ENCODE measurements at places on chromosomes 1 and 21.

DNA sequence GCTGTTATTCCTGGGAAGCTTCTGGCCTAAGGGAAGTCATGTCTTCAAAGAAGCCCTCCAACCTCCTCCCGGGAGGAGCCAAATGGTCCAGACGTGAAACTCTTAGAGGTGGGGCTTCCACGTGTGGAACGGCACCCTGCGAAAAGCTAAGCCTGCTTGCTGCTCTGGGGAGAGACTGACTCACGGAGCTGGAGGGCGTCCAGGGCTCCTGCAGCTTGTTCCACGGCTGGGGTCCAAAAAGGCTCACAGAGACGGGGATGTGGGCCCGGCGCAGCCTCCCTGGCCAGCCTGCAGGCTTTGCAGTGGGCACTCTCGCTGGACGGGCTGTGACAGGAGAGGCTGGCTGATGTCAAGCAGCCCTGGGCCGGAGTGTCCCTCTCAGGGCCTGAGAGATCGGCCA is 105.1 kb downstream of the COLGALT2 start:
- peak overlapping the region; percentile 73 for H3K27ac ChIP-seq
- peak; percentile 97 for DNase-seq
- no peaks in the 10 kb centered on the region for H3K27me3 ChIP-seq
- H3K4me1 ChIP-seq: peaks cover 27% of the 10 kb centered on the region

- H3K36me3 ChIP-seq: no peaks in the 10 kb centered on the region
- peaks cover 17% of the 10 kb centered on the region for H3K4me1 ChIP-seq
- H3K27ac ChIP-seq: no peak overlapping the region
- H3K4me3 ChIP-seq: no peak overlapping the region
- H3K27me3 ChIP-seq: no peaks in the 10 kb centered on the region
- DNase-seq: no peak
Observed at GRCh38 chr1:43987159-43987902, 4.1 kb upstream of the CCDC24 start.

GRCh38 chr21:44272284-44272858 is 10.7 kb upstream of the DNMT3L start:
- no peaks in the 10 kb centered on the region for H3K36me3 ChIP-seq
- H3K27me3 ChIP-seq: no peaks in the 10 kb centered on the region
- H3K27ac ChIP-seq: no peak overlapping the region
- no peak for DNase-seq
- H3K4me1 ChIP-seq: no peaks in the 10 kb centered on the region

- no peaks in the 10 kb centered on the region for H3K27me3 ChIP-seq
- H3K36me3 ChIP-seq: no peaks in the 10 kb centered on the region
- no peaks in the 10 kb centered on the region for H3K4me1 ChIP-seq
- H3K4me3 ChIP-seq: no peak within 1 kb of the TSS
Observed at GRCh38 chr1:159953536-159954515, at the start of gene SLAMF9. SLAMF9 (minus strand) TSS chr1:159954237; CDS start chr1:159954137, 100 bp downstream.

- no peaks in the 10 kb centered on the region for H3K4me1 ChIP-seq
- H3K27ac ChIP-seq: no peak overlapping the region
- no peaks in the 10 kb centered on the region for H3K36me3 ChIP-seq
- DNase-seq: no peak
- H3K4me3 ChIP-seq: no peak overlapping the region
- H3K27me3 ChIP-seq: no peaks in the 10 kb centered on the region
Observed at GRCh38 chr1:93528412-93528811, 80.5 kb downstream of the FNBP1L start.

DNA sequence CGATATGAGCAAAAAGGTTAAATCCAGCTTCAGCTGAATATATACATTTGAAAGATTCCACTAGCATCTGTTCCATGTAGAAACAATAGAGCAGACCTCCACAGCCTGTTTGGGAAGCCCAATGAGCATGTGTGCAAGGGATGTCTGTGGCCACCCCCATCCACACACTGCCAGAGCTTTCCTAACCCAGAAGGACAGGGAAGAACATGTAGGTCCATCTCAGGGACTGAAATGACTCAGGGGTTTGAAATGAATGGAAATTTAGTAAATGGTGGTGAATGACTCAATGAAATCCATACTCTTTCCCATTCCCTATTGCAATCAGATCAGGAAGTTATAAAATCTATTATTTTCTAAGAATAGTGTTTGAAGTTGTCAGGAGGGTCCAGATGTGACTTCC is 397.2 kb downstream of the DUSP10 start:
- no peak overlapping the region for H3K27ac ChIP-seq
- no peaks in the 10 kb centered on the region for H3K36me3 ChIP-seq
- H3K4me3 ChIP-seq: no peak overlapping the region
- no peaks in the 10 kb centered on the region for H3K4me1 ChIP-seq
- no peak for DNase-seq

GRCh38 chr1:12552951-12553921 is 64.8 kb downstream of the DHRS3 start:
- peak overlapping the region; percentile 88 for H3K27ac ChIP-seq
- H3K4me3 ChIP-seq: no peak overlapping the region
- H3K27me3 ChIP-seq: no peaks in the 10 kb centered on the region
- H3K4me1 ChIP-seq: peaks cover 82% of the 10 kb centered on the region
- no peaks in the 10 kb centered on the region for H3K36me3 ChIP-seq

- H3K4me3 ChIP-seq: no peak overlapping the region
- H3K27ac ChIP-seq: no peak overlapping the region
- no peaks in the 10 kb centered on the region for H3K27me3 ChIP-seq
- no peak for DNase-seq
Observed at GRCh38 chr1:99673315-99673714, 27.4 kb downstream of the PALMD start.

GRCh38 chr1:59976194-59977074 is 49.9 kb upstream of the CYP2J2 start:
- H3K4me1 ChIP-seq: peaks cover 9% of the 10 kb centered on the region
- no peak overlapping the region for H3K27ac ChIP-seq
- no peak overlapping the region for H3K4me3 ChIP-seq
- no peaks in the 10 kb centered on the region for H3K36me3 ChIP-seq

DNA sequence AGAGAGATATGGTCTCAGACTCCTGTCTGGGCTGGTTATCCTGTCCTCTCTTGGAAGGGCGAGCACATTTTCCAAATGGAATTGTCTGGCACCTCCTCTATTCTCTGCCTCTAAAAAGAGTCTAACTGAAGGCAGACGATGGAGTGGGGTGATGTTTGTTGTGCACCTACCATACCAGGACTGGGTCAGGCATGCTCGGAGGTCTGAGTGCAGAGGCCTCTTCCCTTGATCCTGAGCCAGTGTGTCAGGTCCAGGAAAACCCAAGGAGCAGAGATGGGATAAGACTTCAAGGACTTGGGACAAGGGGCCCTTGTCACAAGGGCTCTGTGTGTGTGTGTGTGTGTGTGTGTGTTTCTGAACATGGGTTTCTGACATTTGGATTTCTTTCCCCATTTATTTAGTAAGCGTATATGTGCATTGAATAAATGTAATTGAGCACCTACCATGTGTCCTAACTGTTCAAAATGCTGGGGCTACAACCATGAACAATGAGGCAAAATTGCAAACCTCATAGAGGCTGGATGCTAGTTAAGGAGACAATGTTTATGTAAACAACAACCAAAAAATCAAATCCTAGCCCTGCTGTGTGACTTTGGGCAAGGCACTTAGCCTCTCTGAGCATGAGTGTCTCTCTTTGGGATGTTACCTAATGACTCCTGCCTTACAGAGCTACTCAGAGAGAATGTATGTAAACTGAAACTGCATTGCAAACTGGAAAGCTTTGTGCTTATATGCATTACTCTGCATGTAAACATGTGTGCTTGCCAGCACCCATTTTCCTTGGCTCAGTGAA is 276.3 kb downstream of the FOXD2 start:
- peaks cover 36% of the 10 kb centered on the region for H3K27me3 ChIP-seq
- H3K4me3 ChIP-seq: no peak overlapping the region
- H3K27ac ChIP-seq: no peak overlapping the region
- H3K36me3 ChIP-seq: no peaks in the 10 kb centered on the region
- no peak for DNase-seq

DNA sequence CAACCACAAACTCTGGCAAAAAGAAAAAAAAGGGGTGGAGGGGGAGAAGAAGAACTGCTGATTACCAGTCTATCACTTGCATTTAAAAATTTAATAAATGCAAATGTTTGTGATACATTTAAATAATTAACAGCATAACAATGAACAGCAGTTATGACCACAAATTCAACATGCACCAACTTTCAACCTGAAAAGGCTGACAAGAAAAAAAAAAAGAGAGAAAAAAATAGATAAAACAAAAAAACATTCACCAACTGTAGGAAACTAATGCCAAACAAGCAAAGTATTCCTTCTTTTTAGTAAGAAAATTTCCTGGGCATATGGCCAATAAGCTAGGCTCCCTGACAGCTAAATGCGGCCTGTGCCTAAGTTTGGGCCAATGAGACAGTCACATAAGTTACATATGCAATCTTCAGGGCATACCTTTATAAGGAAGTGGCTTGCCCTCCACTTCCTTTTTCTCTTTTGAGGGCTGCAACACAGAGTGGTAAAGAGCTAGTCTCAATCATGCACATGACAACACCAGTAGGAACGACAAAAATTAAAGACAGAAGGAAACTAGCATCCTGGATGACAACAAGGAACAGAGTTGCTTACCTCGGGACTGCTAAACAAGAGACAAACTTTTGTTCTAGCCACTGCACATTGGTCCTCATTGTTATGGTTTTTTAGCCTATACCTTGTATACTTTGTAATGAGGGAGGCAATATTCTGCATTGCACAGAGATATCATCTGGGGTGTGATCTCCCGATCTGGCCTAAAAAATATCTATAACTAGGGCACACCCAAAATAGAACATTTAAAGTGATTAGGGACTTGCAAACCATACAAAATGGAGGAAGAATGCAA is 24.2 kb upstream of the PHTF1 start:
- no peaks in the 10 kb centered on the region for H3K36me3 ChIP-seq
- H3K4me3 ChIP-seq: no peak overlapping the region
- no peaks in the 10 kb centered on the region for H3K4me1 ChIP-seq
- no peak for DNase-seq
- H3K27ac ChIP-seq: no peak overlapping the region

GRCh38 chr1:7930645-7931445 is 9.8 kb downstream of the TNFRSF9 start:
- H3K4me3 ChIP-seq: no peak overlapping the region
- no peaks in the 10 kb centered on the region for H3K27me3 ChIP-seq
- no peak for DNase-seq
- H3K27ac ChIP-seq: no peak overlapping the region

DNA sequence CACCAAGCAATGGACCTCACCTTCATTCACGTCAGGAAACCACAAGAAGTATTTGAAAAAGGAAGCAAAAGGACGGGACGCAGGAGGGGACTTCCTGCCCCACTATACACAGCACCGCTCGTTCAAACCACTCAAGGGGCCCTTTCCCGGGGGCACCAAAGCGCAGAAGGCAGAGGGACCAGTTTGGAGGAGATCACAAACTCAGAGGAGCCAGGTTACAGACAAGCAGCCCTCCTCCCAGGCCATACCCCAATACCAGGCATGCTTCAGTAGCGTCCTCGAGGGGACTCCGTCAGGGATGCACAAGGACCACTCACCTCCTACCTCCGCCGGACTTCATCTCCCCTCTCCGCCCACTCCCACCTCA is 685 bp downstream of the CRTC2 start:
- H3K27me3 ChIP-seq: no peaks in the 10 kb centered on the region
- H3K36me3 ChIP-seq: peaks cover 41% of the 10 kb centered on the region
- H3K4me1 ChIP-seq: peaks cover 47% of the 10 kb centered on the region
- H3K27ac ChIP-seq: peak overlapping the region; percentile 98
- H3K4me3 ChIP-seq: peak overlapping the region; percentile 80

All from sigmoid colon (tissue), 7 donors.